ENCODE measurements at places on chromosomes 2 and 18. TPM values are rescaled to one million over a fixed set of nuclear protein-coding genes. Genes with fewer than 3 reads are reported as not detected.

The TTN gene
- 92.5 TPM for total RNA-seq

The BCS1L gene
- 36.4 TPM for total RNA-seq

GRCh38 chr2:84212611-84213314, 246.3 kb downstream of the SUCLG1 start:
- DNase-seq, result no peak

DNA sequence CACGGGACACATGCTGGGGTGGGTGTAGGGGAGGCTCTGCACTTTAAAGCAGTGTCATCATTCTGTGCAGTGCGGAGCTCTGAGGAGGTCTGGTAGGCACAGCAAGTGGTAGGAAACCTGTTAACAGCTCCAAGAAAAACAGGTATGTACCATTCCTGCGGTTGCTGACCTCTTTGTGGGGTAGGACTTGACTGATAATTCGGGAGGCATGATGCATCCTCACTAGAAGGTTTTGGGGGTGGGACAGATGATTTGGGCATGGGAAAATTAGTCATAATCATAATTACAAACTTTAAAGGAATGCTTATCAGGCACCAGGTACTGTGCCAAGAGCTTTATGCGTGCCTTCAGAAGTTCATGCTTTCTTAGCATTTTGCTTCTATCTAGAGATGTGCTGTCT, 9.7 kb downstream of the DOK1 start:
- no peak for DNase-seq
